NCI-H774 (cell line): ENCODE measurements at places on chromosomes 5 and 9.

DNA sequence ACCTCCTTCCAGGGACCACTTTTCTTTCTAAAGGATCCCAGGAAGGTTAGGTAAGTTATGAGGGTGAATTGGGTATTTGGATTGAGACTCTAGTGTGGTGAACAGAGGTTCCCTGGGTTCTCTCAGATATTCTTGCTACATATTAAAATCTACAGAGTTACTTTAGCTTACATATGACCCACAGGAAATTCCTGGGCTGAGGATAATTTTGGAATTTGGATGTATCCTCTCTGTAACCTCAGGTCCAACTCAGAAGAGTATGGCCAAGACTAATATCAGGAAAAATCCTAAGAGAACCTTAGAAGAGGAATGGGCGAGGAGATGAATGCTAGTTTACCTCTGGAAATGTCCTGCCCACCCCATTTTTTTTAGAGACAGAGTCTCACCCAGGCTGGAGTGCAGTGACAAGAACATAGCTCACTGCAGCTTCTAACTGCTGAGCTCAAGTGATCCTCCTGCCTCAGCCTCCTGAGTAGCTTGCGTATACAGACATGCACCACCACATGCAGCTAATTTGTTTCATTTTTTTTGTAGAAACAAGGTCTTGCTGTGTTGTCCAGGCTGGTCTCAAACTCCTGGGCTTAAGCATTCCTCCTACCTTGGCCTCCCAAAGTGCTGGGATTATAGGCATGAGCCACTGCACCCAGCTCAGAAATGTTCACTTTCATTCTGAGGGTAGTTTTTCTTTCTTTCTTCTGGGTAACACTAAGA is 196.4 kb downstream of the ARHGEF28 start:
- DNase-seq: no peak

DNA sequence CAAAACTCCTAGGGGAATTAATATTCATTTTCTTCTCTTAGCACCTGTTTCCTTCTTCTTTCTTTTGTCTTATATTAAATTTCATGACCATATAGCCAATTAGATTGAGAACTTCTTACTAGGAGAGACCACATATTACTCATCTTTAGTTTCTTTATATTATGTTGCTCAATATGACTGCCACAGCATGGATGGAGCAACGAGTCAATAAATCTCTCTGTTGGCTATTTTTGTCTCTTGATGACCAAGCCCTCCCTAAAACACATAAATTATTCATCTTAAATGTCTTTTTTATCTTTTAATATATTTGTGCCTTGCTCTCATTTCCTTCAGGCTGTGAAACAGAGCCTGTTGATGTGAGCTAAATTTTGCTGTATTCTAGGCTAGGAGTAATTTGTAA is 123.0 kb downstream of the ADAMTSL1 start:
- no peak for DNase-seq

- DNase-seq: peak; percentile 52
Observed at GRCh38 chr9:120531683-120532300, 48.2 kb downstream of the CDK5RAP2 start.

DNA sequence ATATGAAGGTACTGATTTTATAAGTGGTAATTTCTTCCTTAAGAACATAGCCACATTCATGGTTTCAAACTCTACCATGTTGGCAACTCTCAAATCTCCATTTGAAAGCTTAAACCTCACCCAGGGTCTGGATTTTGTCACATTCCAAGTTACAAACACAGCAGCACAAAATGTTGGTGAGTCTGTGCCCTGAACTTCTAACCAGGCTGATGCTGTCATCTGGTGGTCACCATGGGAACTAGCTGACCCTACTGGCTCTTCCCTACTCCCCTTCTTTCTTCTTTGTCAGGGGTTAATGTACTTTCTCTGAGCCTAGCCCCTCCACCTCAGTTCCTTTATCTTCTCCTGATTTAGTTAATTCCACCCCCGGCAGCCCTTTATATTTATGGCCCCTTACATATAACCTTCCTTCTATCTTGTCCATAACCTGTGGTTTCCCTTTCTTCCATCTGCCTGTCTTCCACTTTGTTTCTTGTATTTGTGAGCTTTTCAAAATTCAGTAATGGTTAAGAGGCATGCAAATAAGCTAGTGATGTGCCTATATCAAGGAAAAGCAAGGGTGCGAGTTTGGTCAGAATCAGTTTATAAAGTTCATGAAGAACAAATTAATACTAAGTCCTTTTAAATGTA is 35.9 kb downstream of the TGFBR1 start:
- DNase-seq: peak; percentile 1

- no peak for DNase-seq
Observed at GRCh38 chr9:96638606-96639364, 16.3 kb downstream of the PRXL2C start.

DNA sequence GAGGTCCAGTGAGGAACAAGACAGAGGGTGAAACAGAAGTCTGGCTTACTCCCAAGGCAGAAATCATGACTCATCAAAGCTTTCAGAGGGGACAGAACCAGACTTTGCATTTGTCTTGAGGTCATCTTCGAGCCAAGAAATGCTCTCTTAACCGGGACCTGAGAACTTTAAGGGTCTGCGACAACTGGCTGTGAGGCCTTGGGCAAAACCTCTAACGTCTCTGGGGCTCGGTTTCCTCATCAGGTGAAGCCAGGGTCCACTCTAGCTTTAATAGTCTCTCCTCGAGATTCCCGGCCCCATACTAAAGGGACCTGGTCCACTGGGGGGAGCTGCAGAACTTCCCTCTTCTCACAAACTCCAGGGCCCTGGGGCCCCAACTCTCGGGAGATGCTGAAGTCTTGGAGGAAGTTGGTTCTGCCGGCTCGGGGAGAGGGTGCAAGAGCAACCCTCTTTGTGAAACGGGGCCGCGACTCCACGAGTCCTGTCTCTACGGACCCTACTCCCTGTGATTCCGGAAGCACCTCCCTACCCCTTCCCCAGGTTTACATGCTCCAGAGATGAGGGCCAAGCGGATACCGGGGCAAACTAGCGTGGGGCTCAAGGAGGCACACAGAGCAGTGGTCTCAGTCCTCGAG is 2.6 kb downstream of the GLIS3 start:
- DNase-seq: peak; percentile 29

DNA sequence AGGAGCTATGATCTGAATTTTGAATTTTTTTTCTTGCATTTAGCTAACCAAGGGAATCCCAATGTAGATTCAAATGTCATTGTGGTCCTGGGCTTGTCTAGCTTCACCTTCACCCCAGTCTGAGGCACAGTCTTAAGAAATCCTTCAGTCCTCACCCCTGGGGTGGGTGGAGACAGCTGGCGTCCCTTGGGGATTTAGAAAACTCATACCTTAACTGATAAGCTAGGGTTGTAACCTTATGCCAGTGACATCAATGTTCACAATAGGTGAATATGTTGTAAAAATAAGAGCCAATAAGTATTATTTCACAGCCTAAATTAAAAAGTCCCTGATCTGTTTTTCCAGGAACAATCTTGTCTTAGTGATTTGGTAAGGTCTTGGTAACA is 4.6 kb downstream of the ISOC1 start:
- no peak for DNase-seq

DNA sequence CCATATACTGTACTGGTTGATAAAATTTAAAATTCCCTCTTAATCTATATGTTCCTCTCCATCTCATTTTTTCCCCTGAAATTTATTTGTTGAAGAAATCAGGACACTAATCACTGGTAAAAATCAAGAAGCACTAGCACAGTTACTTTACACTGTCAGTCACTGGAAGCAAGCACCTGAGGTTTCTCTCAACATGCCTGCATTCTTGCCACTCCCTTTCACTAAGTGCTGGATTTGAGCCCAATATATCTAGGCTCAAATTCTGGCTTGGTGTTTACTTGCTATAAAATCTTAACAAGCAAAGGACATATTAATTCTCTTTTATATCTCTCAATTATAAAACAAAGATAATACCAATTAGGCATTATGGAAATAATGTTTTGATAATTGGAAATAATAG is 58.6 kb downstream of the DIAPH1 start:
- DNase-seq: peak; percentile 62

GRCh38 chr5:151034422-151035379 is 14.3 kb downstream of the GPX3 start:
- DNase-seq: no peak

DNA sequence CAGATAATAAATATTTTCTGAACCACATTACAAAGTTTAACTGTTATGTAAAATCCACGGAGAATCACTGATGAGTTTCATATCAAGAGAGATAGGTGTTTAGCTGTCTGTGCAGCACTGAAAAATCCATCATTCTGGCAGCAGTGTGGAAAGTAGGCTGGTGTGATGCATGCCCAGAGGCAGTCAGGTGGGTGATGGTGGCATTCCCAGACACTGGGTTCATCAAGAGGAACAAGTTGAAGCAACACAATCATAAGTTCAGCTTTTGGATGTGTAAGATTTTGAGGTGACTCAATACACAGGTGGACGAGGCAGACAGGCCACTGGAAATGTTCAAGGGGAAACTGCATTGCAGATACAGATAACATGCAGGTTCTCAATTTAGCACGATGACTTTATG is 11.9 kb downstream of the DNAH5 start:
- DNase-seq: no peak

GRCh38 chr9:102594241-102594640 is 400.9 kb upstream of the CYLC2 start:
- DNase-seq: no peak

GRCh38 chr9:80467632-80468031 is 895.9 kb downstream of the TLE4 start:
- no peak for DNase-seq

DNA sequence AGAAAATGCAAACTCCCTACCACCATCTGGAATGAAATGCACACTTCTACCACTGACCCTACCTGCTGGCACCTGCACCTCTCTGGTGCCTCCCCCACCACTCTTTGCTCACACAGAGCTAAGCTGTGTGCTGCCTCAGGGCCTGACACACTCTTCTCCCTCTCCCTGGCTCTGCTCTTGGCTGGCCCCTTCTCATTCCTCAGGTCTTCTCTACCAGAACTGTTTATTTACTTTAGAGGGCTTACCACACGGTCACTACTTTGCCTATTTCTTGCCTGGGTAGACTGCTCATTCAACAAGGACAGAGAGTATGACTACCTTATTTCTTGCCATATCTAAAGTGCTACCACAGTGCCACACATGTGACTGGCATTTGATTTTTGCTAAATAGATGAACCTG is 3.3 kb downstream of the REEP5 start:
- DNase-seq: no peak

GRCh38 chr5:6452622-6453504 is 4.2 kb downstream of the UBE2QL1 start:
- no peak for DNase-seq

DNA sequence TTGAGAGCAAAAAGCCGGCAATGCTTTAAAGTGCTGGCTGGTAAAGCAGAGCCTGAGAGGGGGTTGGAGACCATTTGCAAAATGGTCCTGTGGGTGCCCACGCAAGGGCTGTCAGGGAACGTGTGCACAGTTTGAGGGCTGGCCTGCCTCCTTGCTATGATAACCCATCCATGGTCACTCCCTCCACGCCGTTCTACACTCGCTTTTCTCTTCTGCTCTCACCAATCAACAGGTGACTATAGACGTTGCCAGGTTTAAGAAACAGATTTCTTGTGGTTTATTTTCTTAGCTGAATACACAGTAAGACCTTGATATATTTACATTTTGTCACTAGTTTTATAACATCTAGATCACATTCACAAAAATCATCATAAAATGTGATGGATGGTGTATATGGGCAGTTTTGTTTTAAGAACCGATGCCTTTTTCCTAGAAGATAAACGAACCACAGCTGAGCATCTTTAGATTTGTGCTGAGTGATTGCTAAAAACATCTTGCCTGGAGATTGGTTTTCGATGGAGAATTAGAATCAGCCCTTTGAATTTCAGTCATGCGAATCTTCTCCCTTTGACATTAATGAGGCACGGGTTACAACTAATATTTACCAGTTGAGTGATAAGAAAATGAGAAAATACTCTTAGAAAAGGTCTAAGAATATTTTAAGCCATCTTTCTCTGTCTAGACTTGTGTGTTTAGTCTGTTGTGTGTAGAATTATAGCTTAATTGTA is 13.9 kb downstream of the MAP1B start:
- peak; percentile 11 for DNase-seq

GRCh38 chr9:126916909-126917308 is 2.3 kb downstream of the RALGPS1 start:
- no peak for DNase-seq

- DNase-seq: no peak
Observed at GRCh38 chr5:149406203-149406978, 27.3 kb upstream of the IL17B start.

DNA sequence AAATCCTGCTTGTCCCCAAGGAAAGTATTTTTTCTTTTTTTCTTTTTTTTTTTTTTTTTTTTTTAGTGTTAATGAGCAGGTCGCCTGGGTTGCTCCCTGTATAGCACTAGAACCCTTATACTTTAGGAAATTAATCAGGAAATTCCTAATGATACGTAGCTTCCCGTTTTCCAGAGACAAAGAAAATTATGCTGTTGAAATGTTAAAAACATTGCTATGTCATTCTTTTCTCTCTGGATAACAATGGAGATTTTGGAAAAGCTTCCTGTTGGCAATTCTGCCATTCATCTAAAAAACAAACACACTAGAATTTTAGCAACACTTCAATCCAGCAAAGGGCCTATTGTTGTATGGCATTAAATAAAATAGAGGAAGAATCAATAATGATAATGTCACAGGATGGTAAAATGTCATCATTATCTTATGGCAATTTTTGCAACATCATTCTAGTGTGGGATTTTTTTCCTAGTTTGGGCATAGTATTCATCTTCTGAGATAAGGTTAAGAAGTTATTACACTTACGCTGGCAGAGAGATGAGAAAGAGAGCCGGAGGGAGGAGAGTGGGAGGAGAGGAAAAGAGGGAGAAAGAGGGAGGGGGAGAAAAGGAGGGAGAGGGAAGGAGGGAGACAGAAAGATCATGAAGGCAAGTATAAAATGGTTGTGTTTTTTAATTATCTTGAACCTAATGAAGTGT is 315.8 kb upstream of the PDE4D start:
- DNase-seq: no peak
